Gastroesophageal sphincter (tissue), 4 donors: ENCODE measurements at places on chromosomes 5 and 9. TPM values are rescaled to one million over a fixed set of nuclear protein-coding genes. Genes with fewer than 3 reads are reported as not detected.

The TAF11L10 gene
- not detected for total RNA-seq

DNA sequence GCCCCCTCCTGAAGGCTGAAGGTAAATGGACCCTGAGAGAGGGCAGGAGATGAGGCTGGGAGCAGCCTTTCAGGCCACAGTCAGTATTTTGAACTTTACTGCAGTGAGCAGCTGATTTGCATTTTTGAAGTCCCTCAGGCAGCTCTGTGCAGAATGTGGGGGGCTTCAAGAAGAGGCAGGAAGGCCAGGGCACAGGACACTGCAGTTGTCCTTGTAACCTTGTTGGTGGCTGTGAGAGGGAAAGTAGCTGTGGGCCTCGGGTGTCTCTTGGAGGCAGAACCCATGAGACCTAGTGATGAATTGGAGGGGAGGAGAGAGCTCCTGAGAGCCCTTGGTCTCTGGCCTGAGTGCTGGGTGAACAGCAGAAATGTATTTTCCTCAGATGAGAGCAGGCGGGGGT is 2.6 kb downstream of the CCDC180 start:
- peaks cover 61% of the 10 kb centered on the region for H3K36me3 ChIP-seq
- no peak overlapping the region for H3K27ac ChIP-seq
- no peak overlapping the region for H3K4me3 ChIP-seq
- H3K4me1 ChIP-seq: peaks cover 5% of the 10 kb centered on the region

DNA sequence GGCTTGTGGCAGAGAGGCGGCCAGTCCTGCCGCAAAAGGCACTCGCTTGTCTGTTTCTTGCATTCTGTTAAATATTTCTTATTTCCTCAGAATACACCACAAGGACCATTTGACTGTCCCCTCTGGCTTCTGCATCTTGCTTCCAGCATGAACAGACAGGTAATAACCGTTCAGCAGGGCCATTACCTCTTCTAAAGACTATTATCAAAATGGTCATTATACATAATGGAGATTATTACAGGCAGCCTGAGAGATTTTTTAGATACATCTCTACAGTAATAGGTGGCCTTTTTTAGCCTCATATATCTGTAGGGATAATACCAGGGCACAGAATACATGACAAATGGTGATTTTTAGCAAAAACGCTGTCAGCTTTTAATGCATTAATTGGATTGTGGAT is 382.0 kb downstream of the PSAT1 start:
- H3K27ac ChIP-seq: no peak overlapping the region
- no peak overlapping the region for H3K4me3 ChIP-seq
- ATAC-seq: no peak
- no peaks in the 10 kb centered on the region for H3K4me1 ChIP-seq

The PCDHA9 gene
- total RNA-seq: 0.13 TPM

GRCh38 chr5:32932241-32932935 is 221.3 kb downstream of the NPR3 start:
- no peak overlapping the region for H3K27ac ChIP-seq
- no peaks in the 10 kb centered on the region for H3K4me1 ChIP-seq
- H3K4me3 ChIP-seq: no peak overlapping the region
- H3K36me3 ChIP-seq: no peaks in the 10 kb centered on the region
- no peak for ATAC-seq
- H3K27me3 ChIP-seq: no peaks in the 10 kb centered on the region

The ASPN gene
- 18.4 TPM for total RNA-seq
